ENCODE measurements at places on chromosomes 3 and 15.

DNA sequence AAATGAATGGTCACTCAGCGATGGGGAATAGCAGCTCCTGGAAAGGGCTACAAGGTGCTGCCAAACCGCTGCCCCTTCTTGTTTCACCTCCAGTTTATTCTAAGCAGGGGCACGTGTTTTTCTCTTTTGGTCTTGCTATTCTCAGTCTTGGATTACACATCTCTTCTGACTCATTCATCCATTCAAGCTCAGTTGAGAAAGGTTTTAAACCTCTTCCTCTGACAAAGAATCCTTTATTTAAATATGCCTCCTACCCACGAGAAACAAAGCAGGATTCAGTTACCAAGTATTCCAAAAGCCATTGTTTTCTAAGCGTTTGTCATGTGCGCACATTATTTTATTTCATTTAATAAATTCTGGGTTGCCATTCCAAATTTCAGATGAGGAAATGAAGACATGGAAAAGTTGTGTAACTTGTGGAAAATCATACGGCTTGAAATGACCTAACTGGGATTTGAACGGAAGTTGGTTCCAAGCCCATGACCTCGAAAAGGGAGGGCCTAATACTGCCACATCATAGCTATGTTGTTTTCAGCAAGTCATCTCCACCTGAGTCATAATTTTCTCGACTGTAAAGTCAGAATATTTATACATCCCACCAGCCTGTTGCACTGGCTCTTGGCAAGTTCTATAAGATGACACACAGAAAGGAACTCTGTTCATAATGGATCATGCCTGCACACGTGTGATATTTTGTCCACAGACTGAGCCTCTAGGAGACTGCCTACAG, 292.0 kb upstream of the SLCO3A1 start:
- no peak for DNase-seq

DNA sequence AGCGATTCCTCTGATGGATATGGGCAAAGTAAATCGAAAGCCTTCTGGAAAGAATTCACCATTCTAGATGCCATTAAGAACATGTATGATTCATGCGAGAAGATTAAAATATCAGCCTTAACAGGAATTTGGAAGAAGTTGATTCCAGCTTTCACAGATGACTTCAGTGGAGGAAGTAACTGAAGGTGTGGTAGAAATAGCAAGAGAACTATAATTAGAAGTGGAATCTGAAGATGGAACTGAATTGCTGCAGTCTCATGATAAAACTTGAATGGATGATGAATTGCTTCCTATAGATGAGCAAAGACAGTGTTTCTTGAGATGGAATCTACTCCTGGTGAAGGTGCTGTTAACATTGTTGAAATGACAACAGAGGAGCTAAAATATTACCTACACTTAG, 30.1 kb upstream of the TBC1D23 start:
- no peak for DNase-seq

GRCh38 chr3:134797057-134797740, 2.1 kb downstream of the EPHB1 start:
- DNase-seq = no peak

DNA sequence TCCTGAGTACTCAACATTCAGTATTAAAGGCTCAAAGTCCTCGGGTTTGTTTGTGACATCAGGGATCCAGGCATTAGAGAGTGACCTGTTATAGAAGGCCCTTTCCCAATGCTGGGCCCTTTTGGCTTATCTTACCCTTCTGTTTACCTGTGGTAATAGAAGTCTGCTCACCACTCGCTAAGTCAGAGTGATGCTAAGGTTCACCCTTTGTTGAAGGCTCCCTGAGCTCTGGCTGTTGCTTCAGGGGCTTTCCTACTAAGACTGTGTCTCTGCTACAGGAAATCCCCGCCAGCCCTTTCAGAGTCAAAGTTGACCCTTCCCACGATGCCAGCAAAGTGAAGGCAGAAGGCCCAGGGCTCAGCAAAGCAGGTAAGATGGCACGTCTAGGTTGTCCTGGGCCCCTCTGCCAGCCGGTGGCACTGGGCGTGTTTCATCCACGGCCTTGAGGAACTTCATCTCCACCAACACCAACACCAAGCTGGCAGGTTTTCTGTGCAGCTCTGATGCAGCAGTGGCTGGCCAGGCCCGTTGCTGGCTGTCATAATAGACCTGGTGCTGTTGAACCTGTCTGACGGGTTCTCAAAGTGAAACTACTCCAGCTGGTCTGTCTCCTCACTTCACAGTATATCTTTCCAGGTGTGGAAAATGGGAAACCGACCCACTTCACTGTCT, 99.1 kb downstream of the DNASE1L3 start:
- no peak for DNase-seq

DNA sequence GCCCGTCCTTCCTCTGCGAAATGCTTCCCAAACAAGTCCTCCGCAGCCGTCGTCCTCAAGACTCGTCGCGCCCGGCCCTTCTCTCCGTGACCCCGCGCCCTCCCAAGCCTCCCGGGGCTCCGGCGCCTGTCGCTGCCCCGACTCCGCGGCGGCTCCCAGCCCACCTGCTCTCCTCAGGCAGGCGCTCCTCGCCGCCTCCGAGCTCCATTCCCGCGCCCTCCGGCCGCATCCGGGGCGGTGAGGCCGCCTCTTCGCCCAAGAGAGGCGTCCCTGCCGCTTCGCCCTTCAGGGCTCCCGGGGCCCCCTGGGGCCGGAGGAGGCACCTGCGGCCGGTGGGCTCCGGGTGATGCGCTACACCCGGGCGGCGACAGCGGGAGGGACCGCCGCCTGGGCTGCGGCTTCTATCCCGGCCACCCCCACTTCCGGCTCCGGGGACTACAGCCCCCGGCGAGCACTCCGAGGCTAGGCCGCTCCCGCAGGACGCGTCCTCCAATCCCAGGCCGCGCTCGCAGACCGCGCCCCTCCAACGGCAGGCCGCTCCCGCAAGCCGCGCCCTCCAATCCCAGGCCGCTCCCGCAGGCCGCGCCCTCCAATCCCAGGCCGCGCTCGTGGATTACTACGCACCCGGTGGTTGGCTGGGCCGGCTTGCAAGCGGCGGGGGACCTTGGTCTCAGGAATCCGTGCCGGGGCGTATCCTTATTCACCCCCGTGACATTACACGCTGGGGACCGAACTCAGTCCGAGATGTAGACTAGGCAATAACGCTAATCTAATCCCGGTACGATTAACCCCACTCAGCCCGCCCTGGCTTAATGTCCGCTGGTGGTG, at the start of gene RUBCN:
TSS of gene RUBCN (minus strand) at position 414 of the 828 bp plus-strand sequence. CDS start at position 229, 185 bp downstream.
- DNase-seq = peak; percentile 97

DNA sequence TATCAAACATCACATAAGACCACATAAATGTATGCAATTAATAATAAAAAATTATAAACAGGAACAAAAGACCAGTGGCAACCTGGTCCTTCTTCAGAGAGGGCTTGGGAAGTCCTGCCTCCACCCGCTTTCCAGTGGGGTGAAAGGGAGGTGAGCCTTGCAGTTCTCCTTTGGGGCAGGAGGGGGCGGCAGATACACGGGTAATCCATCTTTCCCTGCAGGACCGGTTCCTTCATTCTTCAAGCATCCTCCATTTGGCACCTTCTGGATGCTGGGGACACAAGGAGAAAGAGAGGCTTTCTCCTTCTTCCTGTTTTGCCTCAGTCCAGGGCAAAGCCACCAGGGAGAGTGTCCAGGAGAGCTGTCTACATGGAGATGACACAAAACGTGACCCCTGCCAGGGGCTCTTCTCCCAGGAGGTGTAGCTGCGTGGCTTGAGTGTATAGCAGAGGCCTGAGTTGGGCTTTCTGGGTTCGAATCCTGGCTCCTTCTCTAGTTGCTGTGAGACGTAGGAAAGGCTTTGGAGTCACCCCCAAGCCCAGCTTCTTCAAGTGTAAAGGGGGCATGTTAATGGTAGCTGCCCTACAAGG, 23.2 kb downstream of the RPLP1 start:
- DNase-seq = peak; percentile 50

DNA sequence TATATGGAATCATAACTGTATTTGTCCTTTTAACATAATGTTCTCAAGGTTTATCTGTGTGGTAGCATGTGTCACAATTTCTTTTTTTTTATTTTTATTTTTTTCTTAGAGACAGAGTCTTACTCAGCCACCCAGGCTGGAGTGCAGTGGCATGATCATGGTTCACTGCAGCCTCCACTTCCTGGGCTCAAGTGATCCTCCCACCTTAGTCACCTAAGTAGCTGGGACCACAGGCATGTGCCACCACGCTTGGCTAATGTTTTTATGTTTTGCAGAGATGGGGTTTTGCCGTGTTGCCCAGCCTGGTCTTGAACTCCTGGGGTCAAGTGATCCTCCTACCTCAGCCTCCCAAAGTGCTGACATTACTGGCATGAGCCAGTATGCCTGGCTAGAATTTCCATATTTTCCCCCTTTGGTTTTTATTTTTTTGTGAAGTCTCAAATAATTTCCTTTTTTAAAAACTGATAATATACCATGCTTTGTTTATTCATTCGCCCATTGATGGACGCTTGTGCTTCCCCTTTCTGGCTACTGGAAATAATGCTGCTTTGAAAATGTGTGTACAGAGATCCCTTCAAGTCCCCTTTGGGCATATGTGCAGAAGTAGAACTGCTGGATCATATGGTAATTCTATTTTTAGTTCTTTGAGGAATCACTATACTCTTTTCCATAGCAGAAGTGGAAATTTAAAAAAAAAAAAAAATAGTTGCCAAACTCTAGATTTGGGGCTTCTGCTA, 28.4 kb downstream of the TMEM40 start:
- no peak for DNase-seq

DNA sequence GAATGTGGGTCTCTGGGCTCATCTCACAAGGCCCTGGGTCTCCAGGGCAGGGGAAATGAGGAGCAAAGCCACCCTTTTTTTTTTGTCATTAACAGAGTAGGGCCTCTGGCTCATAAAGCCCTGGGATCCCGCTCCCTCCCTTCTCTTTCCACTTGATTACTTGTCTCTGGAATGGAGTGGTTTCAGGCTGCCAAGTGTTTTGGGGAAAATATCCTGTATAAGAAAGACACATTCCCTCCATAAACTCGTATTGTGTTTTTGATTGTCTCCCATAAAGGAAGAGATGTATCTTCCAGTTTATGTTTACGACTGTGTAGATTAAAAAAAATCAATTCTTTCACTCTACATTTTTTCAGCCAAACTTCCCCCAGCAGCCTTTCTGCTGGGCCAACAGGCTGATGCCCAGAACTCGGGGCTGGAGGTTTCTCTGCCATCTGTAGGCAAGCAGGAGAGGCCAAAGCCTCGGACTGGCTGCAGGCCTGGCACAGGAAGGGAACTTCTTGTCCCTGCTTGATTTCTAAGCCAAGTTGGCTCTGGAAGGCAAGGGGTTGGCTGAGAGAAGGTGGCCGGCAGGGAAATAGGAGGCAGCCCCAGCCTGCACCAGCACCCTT, 49.4 kb upstream of the INSYN1 start:
- no peak for DNase-seq

GRCh38 chr3:55322638-55323037, 164.5 kb downstream of the WNT5A start:
- DNase-seq = no peak

DNA sequence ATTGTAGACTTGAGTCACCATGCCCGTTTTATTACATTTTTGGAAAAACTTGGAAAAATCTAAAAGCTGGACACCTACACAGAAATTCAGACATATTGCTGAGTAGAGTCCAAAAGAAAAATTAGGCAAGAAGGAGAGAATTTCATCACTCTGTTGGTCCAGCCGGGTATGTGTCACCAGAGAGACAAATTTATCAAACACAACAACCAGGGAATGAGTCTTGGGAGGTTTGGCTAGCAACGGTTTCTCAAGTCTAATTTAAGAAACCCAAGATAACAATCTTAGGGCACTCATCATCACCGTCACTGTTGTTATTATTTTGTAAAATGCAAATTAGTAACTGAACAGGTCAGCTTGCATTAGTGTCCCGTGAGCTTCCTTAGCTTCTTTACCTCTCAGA, 197.5 kb upstream of the C2CD4B start:
- DNase-seq = no peak

DNA sequence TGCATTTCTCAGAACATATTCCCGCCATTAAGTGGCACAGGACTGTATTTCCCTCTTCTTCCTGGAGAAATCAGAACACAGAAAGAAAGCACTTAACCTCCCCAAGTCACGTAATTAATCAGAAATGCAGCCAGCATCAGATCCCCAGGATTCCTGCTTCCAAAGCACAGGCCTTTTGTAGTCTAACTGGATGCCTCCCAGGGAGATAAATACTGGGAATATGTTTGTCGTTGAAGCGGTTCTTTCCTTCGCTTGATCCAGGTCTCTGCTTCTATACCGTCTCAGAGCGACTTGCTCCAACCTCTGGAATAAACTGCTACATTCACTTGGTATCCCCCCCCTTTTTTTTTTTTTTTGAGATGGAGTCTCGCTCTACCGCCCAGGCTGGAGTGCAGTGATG, 198.6 kb downstream of the KBTBD8 start:
- no peak for DNase-seq

DNA sequence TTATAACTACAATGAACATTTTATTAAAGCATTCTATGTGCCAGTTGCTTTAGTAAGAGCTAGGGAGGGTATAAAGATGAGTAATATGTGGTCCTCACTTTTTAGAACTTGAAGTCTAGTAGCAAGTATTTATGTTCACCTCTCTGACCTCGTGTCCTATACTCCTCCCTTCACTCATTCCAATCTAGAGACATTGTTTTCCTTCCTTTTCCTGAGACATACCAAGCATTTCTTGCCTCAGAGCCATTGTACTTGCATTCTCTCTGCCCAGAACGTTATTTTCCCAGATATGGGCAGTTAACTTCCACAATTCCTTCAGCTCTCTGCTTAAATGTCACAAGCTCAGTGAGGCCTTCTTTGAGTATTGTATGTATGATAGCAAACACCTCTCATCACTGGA, 408.6 kb downstream of the PDCD6IP start:
- DNase-seq = no peak

DNA sequence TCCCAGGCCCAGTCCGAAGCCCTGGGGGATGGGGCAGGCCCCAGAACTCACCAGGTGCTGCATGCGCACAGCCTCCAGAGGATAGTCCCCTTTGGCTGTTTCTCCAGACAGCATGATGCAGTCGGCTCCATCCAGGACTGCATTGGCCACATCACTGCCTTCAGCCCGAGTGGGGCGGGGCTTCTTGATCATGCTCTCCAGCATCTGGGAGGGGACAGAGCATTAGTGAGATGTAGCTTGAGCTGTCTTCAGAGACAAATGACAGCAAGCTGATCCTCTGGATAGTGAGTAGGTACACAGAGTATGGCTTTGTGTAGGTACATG, 9.1 kb upstream of the GRAMD2A start:
- no peak for DNase-seq

- no peak for DNase-seq
These were observed 200.6 kb upstream of the ROBO1 start for GRCh38 chr3:79968418-79968817.

DNA sequence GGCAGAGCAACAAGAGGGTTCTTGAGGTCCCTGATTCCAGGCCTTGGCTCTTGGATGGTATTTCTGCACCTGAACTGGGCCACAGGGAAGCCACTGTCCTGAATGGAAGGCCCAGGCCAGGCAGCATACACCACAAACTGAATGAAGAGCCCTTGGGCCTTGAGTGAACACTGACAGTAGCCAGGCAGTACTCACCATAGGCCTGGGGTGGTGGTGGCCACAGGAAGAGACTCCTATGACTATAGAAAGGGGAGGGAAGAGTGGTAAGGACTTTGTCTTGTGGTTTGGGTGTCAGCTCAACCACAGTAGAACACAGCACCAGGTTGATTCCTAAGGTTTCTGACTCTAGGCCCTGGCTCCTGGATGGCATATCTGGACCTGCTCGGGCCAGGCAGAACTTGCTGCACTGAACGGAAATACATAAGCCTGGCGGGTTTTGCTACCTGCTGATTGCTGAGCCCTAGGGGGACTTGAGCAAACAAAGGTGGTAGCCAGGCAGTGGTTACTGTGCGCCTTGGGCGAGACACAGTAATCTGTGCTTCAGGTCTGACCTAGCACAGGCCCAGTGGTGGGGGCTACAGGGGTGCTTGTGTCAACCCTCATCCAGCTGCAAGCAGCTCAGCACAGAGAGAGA, 241.4 kb downstream of the ISL2 start:
- no peak for DNase-seq

- no peak for DNase-seq
These were observed 63.6 kb upstream of the BOC start for GRCh38 chr3:113147681-113148261.

Measured in GDM1 (cell line).